Vagina (tissue), 2 donors: ENCODE measurements at places on chromosomes 7 and 10.

DNA sequence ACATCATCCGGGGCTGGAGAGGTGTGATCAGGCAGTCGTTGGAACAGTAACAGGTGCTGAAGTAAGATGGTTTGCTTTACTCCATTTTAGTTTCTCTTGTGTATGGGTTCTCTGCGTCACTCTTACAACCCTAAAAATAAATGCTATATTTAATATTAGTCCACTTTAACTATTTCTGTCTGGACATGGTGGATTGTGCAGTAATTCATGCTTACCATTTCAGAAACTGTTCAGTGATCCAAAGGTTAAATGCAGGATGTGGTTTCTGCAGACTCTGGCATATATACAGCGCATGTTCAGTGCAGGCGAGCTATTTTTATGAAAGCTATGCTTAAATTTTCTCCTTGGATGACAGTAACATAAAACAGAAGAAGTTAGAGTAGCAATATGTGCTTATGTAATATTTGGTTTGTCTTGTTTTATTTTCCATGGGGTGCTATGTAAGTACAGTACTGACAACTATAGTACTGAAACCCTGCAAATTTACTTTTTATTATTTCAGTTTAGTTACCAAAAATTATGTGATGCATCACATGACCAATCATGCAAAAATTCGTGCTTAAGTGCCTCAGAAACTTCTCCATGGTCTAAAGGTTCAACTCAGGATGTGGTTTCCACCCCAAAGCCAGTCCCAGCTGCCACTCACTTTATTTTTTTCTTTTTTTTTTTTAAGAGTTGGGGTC, 46.6 kb upstream of the GRID1 start:
- no peaks in the 10 kb centered on the region for H3K36me3 ChIP-seq
- no peak for DNase-seq
- no peaks in the 10 kb centered on the region for H3K27me3 ChIP-seq
- H3K4me3 ChIP-seq, result no peak overlapping the region
- H3K27ac ChIP-seq, result no peak overlapping the region

DNA sequence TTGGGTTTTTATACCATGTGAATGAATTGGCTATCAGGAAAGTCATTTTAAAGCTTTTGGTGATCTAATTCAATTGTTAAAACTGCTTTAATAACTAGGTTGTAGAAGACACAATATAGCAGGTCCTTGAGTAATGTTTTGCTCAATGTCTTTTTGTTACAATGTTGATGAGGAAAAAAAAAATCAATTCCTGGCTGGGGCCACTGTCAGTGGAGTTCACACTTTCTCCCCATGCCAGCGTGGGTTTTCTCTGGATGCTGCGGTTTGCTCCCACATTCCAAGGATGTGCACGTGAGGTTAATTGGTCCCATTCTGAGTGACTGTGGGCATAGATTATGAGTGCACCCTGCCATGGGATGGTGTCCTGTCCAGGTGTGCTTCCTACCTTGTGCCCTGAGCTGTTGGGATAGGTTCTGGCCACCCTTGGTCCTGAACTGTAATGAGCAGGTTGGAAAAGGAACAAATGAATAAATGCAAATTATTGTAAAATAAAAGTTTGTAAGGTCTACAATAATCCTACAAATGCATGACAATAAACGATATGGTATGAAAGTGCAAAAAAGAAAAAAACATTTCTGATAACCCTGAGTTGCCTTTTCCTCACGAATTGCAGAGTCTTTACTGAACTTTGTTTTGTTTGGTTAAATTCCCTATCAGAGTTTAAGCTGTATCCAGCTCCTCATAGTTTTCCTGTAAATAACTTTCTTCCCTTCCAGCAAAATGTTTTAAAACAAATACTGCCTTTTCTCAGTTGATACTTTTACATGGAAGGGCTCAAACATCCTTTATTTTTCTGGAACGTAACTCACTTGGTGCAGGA, 62.7 kb downstream of the AKR1C4 start:
- DNase-seq, result no peak
- H3K4me3 ChIP-seq, result no peak overlapping the region
- no peaks in the 10 kb centered on the region for H3K27me3 ChIP-seq
- H3K36me3 ChIP-seq, result no peaks in the 10 kb centered on the region
- no peak overlapping the region for H3K27ac ChIP-seq

DNA sequence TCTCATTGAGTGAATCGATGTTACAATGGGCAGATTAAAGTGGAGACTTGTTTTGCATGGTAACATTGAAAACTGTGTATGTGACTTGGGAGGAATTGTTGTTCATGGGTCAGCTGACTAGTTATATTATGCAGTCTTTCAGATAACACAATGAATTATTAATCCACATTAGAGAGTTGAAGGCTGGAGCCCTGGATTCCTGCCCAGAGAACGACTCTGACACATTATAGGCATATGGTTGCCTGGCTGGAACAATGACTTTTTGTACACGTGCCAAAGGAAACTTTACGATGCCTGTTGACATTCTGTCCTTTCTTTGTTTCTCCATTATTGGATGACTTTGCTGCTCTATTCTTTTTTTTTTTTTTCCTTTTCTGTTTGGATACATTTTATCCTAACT, 52.3 kb upstream of the TMEM229A start:
- no peak overlapping the region for H3K4me3 ChIP-seq
- no peaks in the 10 kb centered on the region for H3K36me3 ChIP-seq
- H3K4me1 ChIP-seq, result no peaks in the 10 kb centered on the region
- no peak overlapping the region for H3K27ac ChIP-seq
- no peaks in the 10 kb centered on the region for H3K27me3 ChIP-seq
- DNase-seq, result no peak

GRCh38 chr10:4651404-4652037, 174.5 kb upstream of the AKR1E2 start:
- H3K27ac ChIP-seq, result no peak overlapping the region
- peaks cover 40% of the 10 kb centered on the region for H3K4me1 ChIP-seq
- H3K36me3 ChIP-seq, result no peaks in the 10 kb centered on the region
- H3K4me3 ChIP-seq, result no peak overlapping the region
- H3K27me3 ChIP-seq, result no peaks in the 10 kb centered on the region
- no peak for DNase-seq

DNA sequence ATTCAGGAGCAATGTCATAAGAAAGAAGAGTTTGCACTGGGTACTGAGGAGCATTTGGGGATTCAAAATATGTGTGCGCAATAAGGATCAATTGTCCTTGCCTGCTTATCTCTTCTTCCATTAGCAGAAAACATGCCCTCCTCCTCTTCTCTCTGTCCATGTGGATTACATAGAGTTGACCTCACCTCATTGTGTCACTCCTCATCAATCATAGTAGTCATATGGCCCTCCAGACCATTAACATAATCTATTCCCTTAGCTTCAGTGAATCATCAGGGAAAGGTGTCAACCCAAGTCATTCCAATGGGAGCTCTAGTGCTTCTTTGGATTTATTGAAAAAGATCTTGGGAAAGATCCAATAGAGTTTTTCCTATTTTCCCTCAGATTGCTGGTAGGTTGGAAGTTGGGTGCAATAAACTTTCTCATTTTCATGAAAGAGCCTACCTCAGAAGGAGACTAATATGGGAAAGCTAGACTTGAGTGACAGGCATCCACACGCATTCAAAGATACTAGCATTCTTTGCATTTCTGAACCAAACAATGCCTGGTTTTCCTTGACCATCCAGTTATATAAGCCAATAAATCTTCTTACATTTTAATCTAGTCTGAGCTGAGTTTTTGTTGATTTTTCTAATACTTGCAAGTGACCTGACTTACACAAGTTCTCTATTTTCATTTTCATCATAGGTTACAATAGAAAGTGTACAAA, 71.5 kb upstream of the FAM13C start:
- H3K4me1 ChIP-seq, result peaks cover 15% of the 10 kb centered on the region
- H3K4me3 ChIP-seq, result no peak overlapping the region
- DNase-seq, result no peak
- H3K36me3 ChIP-seq, result no peaks in the 10 kb centered on the region
- no peak overlapping the region for H3K27ac ChIP-seq

GRCh38 chr10:103535595-103535994, 42.1 kb downstream of the NEURL1 start:
- no peak for DNase-seq
- H3K4me3 ChIP-seq, result no peak overlapping the region
- no peaks in the 10 kb centered on the region for H3K36me3 ChIP-seq
- no peaks in the 10 kb centered on the region for H3K27me3 ChIP-seq
- no peaks in the 10 kb centered on the region for H3K4me1 ChIP-seq

DNA sequence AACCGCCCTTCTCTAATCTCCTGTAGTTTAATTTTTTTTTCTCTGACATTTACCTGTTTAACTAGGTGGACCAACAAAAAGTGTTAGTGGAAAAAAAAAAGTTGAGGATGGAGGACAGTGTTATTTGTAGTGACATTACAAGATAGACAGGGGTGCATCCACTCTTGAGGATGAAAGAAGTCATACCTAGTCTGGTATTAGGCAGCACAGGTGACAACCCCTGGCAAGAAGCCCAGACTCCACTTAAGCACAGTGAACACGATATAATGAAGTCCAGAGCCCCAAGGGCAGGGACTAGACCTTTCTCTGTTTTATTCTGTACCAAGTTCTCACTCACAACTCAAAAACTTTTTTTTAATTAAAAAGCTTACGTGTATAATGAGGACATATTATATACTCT, 268.4 kb downstream of the GPR37 start:
- H3K27ac ChIP-seq, result no peak overlapping the region
- no peak for DNase-seq
- no peak overlapping the region for H3K4me3 ChIP-seq

- H3K4me3 ChIP-seq, result no peak overlapping the region
- no peaks in the 10 kb centered on the region for H3K36me3 ChIP-seq
- no peaks in the 10 kb centered on the region for H3K27me3 ChIP-seq
- no peak for DNase-seq
- H3K4me1 ChIP-seq, result peaks cover 84% of the 10 kb centered on the region
Observed at GRCh38 chr10:79116368-79116767, 47.6 kb downstream of the ZMIZ1 start.

- H3K27ac ChIP-seq, result peak overlapping the region; percentile 60
- no peaks in the 10 kb centered on the region for H3K27me3 ChIP-seq
- H3K36me3 ChIP-seq, result no peaks in the 10 kb centered on the region
- H3K4me1 ChIP-seq, result no peaks in the 10 kb centered on the region
Observed at GRCh38 chr10:29895456-29895855, 163.9 kb downstream of the JCAD start.

GRCh38 chr10:9427209-9427608, 1372.7 kb downstream of the GATA3 start:
- H3K4me1 ChIP-seq, result no peaks in the 10 kb centered on the region
- no peaks in the 10 kb centered on the region for H3K27me3 ChIP-seq
- no peak overlapping the region for H3K4me3 ChIP-seq

GRCh38 chr10:79403441-79404230, 41.8 kb downstream of the ZCCHC24 start:
- DNase-seq, result no peak
- no peak overlapping the region for H3K4me3 ChIP-seq
- no peak overlapping the region for H3K27ac ChIP-seq
- peaks cover 55% of the 10 kb centered on the region for H3K4me1 ChIP-seq
- H3K36me3 ChIP-seq, result no peaks in the 10 kb centered on the region
- no peaks in the 10 kb centered on the region for H3K27me3 ChIP-seq

DNA sequence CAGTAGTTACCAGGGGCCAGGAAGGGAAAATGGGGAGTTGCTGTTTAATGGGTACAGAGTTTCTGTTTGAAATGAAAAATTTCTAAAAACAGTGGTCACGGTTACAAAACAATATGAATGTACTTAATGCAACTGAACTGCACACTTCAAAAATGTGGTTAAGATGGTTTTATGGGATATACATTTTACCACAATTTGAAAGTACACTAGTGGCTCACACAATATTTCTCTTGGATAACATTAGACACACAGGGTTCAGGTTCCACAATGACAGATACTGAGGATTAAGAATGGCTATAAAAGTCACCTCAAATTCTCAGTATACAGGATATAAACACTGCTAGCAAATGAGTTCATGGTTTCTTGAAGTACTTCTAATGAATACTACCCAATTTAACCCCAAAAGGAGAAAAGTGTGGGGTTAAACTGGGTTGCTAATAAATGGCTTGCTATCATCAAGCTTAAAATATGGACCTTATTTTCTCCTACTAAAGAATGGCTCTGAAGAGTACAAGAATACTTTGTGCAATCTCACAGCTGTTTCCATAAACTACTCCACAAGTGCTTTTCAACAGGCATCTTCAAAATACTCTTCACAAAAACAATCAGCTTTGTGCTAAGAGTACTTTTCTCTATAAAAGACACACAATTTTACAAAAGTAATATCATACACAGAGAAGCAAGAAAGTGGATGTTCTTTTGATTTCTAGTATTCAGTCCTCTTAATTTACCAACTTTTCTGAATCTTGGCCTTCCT, 92.9 kb downstream of the SRPK2 start:
- no peak overlapping the region for H3K27ac ChIP-seq
- no peaks in the 10 kb centered on the region for H3K36me3 ChIP-seq
- no peaks in the 10 kb centered on the region for H3K27me3 ChIP-seq
- no peak for DNase-seq

DNA sequence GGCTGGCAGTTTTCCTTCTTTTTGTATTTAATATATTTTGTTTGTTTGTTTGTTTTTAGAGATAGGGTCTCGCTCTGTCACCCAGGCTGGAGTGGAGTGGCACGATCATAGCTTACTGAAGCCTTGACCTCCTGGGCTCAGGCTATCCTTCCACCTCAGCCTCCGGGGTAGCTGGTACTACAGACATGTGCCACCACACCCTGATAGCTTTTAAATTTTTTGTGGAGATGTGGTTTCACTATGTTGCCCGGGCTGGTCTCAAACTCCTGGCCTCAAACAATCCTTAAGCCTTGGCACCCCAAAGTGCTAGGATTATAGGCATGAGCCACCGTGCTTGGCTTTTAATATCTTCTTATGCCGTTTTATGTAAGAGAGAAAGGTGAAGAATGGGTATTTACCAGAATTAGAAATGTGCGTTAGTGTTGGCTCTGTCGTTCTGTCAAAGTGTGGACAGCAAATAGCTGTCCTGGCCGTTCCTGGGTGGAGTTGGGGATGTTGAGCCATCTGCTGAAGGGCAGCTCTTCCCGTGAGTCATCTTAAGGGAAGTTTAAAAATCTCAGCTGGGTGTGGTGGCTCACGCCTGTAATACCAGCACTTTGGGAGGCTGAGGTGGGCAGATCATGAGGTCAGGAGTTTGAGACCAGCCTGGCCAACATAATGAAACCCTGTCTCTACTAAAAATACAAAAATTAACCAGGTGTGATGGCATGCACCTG, 14.8 kb downstream of the OGDH start:
- H3K27me3 ChIP-seq, result no peaks in the 10 kb centered on the region
- no peaks in the 10 kb centered on the region for H3K36me3 ChIP-seq
- DNase-seq, result no peak
- peaks cover 56% of the 10 kb centered on the region for H3K4me1 ChIP-seq
- H3K27ac ChIP-seq, result no peak overlapping the region
- H3K4me3 ChIP-seq, result no peak overlapping the region

GRCh38 chr7:83824214-83824613, 175.3 kb upstream of the SEMA3E start:
- H3K4me1 ChIP-seq, result no peaks in the 10 kb centered on the region
- H3K36me3 ChIP-seq, result no peaks in the 10 kb centered on the region
- H3K4me3 ChIP-seq, result no peak overlapping the region
- DNase-seq, result no peak
- H3K27me3 ChIP-seq, result no peaks in the 10 kb centered on the region

DNA sequence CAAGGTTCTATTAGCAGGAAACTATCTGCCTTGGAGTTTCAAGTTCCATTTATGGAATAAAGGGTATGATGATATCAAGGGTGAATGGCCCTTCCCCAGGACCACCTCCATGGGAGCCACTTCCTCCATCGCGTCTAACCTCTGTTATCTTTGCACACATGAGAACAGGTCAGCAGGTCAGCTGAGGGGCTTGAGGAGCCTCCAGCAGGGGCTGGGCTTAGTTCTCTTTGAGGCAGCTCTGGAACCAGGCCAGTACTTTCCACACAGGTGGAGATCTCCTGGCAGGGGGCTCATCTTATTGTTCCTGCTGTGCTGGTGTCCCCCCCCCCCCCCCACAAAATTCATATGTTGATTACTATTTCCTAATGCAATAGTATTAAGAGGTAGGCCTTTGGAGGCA, 472.2 kb upstream of the ZMIZ1 start:
- H3K27ac ChIP-seq, result no peak overlapping the region
- no peak overlapping the region for H3K4me3 ChIP-seq
- peak; percentile 6 for DNase-seq
- no peaks in the 10 kb centered on the region for H3K4me1 ChIP-seq
